ENCODE measurements at places on chromosomes 5 and 9.

DNA sequence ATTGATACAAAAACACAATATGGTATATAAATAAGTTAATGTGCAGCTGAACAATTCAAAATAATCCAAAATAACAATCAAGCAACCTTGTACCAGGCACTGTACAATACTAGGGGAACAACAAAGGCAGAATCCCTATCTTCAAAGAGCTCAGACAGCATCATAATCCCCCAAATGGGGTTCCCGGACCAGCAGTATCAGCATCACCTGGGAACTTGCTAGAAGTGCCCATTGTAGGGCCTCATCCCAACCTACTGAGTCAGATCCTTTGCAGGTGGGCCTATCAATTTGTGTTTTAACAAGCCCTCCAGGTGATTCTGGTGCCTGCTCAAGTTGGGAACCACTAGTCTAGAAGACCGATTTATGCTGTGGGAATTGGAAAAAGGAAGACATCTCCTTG is 27.1 kb downstream of the SLIT3 start:
- no peak for DNase-seq

DNA sequence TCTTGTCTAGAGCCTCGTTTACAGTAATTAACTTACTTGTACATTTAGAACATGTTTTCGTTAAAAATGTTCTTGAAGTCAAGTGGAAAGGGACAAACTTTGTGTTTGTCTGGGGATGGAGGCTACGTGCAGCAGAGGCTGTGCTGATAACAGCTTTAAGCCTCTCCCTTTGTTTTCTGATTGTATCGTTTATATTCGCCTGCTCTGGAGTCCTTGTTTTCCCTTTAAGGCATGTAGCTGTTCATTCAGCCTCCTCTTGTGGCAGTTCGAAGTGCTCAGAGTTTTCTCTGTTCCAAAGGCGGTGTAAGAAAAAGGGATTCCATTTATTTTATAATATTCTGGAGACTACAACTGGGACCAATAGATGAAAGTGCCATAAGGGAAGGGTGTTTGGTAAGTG is 1.9 kb downstream of the SLC36A1 start:
- no peak for DNase-seq

DNA sequence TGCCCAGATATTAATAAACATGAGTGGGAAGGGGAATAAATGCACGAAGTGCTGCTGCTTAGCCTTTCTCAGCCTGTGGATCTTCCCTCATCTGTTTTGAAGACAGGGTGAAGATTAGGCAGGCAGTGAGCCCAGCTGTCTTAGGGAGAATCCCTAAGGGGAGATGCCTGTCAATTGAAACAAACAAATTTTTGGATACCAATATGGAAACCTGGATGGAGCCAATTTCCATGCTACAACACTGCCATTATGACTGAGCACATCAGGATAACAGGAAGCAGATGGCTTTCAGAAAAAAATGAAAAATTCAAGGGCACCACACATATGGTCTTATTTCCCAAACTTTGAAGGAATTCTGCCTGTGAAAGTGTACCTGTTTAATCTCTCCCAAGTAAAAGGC is 80.3 kb downstream of the HMHB1 start:
- DNase-seq: no peak

DNA sequence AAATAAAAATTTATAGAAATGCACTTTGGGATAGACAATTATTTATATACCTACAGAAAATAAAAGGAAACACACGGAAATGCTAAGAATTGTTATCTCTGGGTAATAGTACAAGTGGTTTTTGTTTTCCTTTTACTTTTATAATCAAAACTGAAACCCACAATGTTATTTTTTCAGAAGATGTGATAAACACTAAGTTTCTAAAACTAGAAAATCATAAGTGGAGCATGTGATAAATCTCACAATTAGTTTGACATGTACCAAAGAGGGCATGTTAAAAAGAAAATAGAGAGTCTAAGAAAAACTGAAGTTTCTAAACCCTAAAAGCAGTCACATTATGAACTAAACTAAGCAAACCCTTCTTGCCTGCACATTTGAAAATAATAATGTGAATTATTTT is 61.1 kb downstream of the OXCT1 start:
- DNase-seq: no peak
